ENCODE measurements at places on chromosomes 1 and 21.

GRCh38 chr1:165381745-165382505 is 25.4 kb upstream of the LMX1A start:
- DNase-seq: no peak

- DNase-seq: no peak
These were observed 1.3 kb downstream of the ARHGAP29 start for GRCh38 chr1:94236013-94236491.

DNA sequence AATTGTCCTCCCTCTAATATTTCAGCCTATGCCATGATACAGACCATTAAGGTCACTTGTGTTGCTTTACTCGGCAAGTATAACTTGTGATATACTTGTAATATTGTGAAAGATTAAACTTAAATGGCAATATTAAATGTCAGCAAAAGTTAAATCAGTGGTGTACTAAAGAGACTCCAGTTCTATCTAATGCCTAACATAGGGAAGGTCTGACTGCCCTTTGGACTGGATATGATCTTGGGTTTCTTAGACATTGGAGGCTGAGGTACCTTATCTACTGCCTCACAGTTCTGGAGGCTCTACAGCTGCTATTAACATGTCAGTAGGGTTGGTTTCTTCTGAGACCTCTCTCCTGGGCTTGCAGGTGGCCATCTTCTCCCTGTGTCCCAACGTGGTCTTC is 89.9 kb downstream of the MT1HL1 start:
- no peak for DNase-seq

- DNase-seq: no peak
These were observed 2.5 kb downstream of the AGO4 start for GRCh38 chr1:35810096-35810881.

DNA sequence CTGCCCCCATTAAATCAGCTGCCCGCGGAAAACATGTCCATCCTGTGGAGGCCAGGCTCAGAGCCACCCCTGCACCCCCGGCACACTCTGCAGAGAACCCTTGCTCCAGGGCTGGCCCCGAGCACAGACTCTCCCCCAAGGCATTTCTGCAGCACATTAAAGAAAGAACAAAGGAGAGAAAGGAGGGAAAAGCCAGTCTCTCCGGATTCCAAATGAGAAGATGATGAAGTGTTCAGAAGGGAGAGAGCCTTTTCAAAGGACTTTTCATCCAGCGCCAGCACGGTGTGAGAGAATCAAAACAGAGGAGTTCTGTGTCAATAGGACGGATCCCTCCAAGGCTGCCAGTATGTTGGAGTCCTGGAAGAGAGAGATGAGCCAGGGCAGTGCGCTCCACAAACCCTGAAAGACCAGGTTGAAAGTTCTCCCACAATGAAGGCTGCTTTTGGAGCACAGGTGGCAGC is 498.3 kb downstream of the NPHP4 start:
- DNase-seq: no peak

GRCh38 chr1:187443939-187444338 is 615.2 kb downstream of the PLA2G4A start:
- DNase-seq: no peak
